NCI-H345 (cell line): ENCODE measurements at places on chromosomes 7 and 10.
A peak's percentile ranks its signal among the peaks of the same experiment; 100 is the strongest.

- DNase-seq = no peak
Measured at GRCh38 chr10:88765816-88766215, 6.0 kb downstream of the LIPN start.

GRCh38 chr7:93843260-93843659, 47.3 kb downstream of the TFPI2 start:
- DNase-seq = no peak

- DNase-seq = peak; percentile 3
Measured at GRCh38 chr7:130695840-130696239, 9.5 kb upstream of the TSGA13 start.

GRCh38 chr7:44631458-44632115, 25.2 kb downstream of the OGDH start:
- DNase-seq = peak; percentile 4

- DNase-seq = peak; percentile 31
Measured at GRCh38 chr7:106568680-106569499, 92.1 kb downstream of the CCDC71L start.

DNA sequence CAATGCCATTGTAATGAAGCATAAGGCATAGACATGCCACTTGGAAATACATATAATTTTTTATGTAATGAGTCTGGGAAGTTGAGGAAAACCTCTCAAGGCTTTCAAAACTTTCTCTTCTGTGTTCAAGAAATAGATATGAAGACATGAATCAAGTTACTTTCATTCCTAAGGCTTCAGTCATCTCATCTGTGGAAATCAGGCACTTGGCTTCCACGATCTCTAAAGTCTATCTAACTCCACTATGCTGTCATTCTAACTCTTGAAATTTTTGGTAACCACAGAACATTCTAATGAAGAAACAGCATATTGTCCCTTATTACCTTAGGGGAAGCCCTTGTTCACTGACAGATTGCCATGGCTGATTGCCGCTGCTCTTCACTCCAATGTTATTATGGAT, 242.6 kb downstream of the CNTNAP2 start:
- no peak for DNase-seq

DNA sequence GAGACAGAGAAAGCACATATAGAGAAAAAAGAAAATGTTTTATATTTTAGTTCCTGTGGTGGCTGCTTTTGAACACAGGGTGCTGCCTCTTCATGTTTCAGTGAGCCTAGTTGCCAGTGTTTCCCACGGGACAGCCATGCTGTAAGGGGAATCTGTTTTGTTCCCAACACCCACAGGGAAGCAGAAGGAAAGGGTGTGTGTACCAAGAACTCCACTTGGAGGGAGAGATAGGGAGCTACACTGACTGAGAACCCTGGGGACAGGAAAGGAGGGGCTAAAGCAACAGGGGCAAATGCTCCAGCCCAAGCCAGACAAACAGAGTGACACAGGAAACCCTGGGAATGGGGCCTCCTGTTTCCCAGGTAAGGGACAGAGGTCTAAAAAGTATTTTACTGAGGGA, 40.2 kb downstream of the FRMPD2 start:
- DNase-seq = no peak

DNA sequence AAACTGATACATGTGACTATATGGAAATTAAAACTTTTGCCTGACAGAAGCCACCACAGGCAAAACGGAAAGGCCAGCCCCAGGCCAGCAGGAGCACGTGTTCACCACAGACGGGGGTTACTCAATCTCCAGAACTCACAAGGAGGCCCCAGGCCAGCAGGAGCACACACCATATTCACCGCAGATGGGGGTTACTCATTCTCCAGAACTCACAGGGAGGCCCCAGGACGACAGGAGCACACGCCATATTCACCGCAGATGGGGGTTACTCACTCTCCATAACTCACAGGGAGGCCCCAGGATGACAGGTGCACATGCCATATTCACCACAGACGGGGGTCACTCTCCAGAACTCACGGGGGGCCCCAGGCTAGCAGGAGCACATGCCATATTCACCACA, 61.5 kb downstream of the NKX6-2 start:
- no peak for DNase-seq

DNA sequence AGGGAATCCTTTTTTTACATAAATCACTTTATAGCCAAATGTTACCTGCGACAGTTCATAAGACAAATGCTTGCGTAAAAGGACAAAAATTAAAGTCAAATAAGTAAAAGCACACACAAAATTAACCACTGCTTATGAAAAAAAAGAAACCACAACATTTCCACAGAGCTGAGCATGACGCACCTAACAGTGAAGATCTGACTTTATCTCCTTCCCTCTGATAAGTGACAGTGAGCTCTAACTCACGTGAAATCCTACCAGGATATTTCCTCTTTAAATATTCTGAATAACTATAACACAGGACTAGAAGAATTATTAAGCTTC, 225.5 kb downstream of the SFMBT2 start:
- no peak for DNase-seq

GRCh38 chr7:41538810-41539724, 163.8 kb downstream of the INHBA start:
- no peak for DNase-seq

DNA sequence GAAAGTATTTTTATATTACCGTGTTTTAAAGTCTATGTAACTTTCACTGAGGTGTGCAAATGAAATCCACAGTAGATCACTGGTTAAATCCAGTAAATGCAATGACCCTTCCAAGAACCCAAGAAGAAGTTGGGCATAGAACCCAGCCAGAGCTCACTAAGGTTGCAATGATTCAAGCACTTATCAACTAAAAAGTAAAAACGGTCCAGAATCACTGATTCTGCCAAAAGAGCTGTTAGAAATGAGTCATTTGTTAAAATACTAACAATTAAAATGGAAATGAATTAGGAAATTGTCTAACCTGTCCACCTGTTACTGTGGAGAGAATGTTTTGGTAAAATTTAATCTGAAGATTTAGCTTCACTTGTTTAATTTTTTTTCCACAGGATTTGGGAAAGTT, 74.4 kb downstream of the ANK3 start:
- DNase-seq = no peak

- DNase-seq = no peak
Measured at GRCh38 chr10:117980216-117980615, 66.5 kb downstream of the RAB11FIP2 start.

DNA sequence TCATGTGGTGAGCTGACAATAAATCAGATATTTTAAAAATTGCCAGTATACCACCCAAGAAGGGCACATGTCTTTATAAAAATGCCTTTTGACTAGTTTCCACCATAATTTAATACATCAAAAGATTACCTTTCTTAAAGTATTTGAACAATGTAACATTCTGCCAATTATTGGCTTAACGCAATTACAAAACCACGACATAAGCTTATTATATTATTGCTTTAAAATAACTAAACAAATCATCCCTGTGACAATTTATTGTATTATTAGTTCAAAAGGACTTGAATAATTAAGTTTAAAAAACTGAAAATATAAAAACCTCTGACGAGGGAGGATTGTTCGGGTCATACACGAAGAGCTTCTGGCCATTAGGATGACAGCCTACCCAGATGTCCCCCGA, 9.6 kb upstream of the PON3 start:
- no peak for DNase-seq

DNA sequence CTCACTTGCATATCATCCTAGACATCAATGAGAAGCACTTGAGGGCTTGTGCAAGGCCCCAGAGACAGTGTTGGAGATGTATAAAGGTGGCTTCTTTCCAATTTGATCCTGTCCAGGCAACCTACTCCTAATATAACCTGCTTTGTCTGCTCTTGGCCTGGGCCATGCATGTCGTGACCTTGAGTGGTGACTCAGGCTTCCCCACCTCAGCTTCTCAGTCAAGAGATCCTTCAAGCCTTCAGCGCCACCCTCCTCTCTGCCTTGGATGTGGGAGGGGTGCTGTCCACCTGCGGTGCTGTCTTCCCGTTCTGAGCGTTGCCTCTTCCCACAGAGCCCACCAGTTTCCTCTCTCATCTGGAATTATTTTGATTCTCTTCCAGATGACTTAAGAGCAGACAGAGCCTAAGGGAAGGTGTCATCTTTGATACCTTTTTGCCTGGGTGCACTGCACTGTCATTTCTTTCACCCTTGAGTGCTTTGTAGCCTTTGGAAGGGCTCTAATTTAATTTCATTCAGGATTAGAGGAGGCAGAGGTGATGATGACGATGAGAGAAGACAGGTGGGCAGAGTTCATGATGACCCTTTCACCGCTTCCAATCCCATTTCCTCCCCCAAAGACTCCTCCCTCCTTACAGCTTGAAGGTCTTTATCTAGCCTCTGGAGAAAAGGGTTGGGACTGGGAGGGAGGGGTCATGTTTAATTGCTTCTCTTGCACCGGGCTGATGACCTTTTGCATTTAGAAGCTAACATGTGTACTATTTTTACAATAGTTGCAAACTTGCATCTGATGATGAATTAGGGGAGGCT, 6.9 kb downstream of the LSMEM1 start:
- no peak for DNase-seq

DNA sequence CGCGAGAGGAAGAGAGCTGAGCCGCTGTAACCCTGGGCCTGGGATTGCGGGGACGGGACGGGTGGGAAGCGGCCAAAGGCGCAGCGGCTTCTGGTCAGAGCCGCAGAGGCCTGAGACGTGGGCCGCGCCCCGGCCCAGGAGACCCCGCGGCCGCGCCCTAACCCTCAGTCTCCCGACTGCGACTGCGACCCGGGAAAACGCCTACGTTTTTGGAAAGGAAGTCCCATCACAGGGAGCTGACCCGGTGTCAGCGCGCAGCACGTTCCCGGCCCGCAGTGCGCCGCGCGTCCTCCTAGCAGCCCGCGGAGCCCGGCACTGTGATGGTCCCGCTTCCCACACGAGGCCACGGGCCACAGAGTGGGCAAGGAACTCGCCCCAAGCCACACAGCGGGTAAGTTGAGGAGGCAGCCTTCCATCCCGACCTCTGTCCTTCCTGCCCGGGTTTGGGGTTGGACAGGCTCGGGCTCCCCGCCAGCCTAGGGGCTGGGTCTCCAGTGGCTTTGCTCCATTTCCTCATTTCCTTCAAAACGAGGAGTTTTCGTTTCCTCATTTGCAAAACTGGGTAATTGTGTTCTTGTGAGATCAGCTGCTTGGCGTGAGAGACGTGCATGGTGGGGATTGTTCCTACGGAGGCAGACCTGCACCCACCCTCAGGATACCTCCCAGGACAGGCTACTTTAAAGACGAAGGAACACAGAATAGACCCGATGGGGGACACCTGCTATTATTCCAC, 1.2 kb downstream of the GPNMB start:
- no peak for DNase-seq

DNA sequence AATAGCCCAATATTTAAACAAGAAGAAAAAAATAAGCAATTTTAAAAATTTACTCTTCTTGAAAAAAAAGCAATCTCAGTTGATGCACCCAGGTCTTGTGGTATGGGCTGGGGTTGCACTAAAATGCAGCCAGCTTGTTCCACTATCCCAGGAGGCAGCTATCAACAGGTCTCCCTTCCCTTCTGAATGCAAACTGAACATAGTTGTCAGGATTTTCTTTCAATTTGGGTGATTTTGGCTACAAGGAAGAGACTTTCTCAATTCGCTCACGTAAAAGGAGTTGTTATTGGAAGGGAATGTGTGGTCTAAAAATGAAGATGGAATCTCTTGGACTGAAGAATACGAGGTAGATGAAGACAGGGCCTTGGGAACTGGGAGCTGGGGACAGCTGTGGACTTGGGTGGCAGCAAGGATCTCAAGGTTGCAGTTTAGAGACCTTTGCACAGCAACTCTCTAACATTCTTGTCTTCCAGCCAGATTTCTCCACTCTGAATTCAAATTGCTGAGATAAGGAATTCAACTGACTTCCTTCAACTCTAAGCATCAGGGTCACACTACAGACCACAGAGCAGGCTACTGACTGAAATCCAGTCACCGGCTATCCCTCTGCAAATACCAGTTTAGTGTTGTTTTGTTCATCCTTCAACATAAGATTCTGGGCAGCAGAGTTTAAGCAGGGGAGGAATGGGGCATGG, 3.1 kb upstream of the TMEM26 start:
- DNase-seq = no peak
